ENCODE measurements at places on chromosomes 12 and 14.

DNA sequence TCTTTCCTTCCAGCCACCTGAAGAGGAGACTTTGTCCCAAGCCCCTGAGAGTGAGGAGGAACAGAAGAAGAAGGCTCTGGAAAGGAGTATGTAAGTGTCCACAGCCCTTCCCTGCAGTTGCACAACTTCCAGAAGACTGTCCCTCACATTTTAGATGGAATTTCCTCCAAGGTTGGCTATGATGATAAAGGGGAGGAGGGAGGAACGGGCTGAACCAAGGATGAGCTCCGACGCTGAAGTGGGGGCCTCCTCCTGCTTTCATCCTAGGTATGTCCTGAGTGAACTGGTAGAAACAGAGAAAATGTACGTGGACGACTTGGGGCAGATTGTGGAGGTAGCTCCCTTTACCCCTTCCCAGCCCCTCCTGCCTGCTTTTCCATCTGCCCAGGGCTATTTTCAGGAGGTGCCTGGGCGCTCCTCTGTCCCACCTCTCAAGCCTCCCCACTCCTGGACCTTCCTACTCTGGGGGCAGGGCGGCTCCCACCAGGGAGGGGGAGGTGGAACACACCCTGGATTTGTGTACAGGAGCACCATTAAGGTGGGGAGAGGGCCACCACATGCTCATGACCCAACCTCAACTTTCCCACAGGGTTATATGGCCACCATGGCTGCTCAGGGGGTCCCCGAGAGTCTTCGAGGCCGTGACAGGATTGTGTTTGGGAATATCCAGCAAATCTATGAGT lies 2.3 kb downstream of the ARHGEF25 start:
- no peak for DNase-seq

- no peak for DNase-seq
These were observed 1.1 kb downstream of the GXYLT1 start for GRCh38 chr12:42143452-42144157.

- no peak for DNase-seq
These were observed 40.7 kb downstream of the TPCN1 start for GRCh38 chr12:113261847-113262470.

- DNase-seq = no peak
These were observed 34.6 kb downstream of the PTPRO start for GRCh38 chr12:15356951-15357364.

- DNase-seq = no peak
These were observed 8.5 kb upstream of the LTBP2 start for GRCh38 chr14:74620497-74620921.

DNA sequence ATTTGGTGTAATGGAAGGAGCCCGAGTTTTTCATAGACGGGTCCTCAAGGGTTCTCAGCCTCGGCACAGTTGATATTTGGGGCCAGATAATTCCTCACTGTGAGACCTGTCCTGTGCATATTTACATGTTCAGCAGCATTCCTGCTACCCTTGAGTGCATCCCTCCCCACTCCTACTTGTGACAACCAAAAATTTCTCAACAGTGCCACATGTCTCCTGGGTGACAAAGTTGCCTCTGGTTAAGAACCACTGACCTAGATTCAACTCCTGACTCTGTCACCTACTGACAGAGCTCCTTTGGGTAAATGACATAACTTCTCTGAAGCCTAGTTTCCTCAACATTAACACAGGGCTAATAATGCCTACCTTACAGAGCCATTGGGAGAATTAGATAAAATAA lies 60.4 kb downstream of the TTC9 start:
- DNase-seq = no peak

DNA sequence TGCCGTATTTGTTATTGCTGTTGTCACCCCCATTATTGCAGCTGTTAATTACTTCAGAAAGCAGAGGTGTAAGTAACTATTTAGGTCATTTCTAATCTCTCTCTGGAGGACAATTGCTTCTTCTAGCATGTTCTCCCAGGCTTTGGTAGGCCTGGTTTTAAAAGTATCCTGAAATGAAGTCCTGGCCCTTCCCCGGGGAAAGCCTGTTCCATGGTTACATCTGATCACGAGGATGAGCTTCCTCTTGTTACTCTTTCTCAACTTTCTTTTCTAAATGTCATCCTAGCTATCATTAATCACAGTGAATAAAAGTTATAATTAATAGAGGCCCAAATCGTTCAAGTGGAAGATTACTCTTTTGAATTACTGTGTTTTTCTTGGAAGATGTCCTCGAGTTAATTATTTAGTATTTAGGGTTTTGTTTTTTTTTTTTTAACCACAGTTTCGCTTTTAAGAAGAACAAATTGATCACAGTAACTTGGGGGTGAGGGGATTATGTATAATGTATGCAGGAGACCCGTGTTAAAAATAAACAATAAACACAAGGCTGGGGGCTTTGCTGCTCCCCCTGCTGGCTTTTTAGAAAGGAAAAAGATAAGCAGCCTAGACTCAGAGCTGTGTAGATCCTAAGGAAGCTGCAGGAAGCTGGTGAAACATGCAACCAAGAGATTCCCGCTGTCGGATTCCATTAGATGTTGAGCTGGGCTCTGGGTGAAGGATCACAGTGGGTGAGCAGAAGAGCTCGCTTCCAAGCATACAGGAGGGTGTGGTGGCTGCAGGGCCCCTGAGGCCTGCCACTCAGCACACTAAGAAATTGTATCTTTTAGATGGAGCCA lies 420.1 kb downstream of the FUT8 start:
- DNase-seq = no peak

DNA sequence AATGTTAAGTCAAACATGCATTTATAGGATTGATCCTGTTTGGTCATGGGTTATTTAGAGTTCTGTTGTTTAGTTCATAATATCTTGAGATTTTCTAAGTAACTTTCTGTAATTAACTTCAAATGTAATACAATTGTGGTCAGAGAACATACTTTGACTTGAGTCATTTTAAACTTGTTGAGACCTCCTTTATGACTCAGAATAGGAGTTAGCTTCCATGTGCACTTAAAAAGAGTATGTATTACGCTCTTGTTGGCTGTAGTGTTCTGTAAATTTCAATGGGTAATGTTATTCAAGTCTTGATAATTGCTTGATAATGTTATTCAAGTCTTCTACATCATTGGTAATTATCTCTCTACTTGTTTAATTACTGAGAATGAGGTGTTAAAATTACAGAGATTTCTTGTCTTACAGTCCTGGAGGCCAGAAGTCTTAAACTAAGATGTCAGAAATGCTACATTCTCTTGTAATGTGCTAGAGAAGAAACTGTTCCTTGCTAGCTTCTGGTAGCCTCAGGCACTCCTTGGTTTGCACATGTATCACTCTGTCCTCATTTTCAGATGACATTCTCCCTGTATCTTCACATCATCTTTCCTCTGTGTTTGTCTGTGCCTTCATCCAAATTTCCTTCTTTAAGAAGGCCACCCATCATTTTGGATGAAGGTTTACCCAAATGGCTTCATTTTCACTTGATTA lies 197.3 kb downstream of the TMTC3 start:
- no peak for DNase-seq

DNA sequence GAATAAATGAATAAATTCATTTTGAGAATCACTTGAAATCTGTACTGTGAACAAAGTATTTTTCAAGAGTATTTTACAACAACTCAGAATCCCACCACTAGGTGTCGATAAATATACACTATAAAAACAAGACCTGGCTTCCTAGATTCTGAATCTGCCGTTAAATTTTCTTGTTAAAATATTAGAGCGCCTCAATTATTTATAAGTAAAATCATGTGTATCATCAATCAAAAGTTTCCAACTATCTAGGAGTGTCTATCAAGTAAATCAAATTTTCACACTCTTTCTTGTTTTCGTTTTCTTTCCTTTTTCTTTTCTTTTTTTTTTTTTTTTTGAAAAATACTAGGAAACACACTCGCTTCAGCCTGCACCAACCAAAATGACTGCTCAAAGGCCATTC lies 179.2 kb upstream of the DCN start:
- no peak for DNase-seq

DNA sequence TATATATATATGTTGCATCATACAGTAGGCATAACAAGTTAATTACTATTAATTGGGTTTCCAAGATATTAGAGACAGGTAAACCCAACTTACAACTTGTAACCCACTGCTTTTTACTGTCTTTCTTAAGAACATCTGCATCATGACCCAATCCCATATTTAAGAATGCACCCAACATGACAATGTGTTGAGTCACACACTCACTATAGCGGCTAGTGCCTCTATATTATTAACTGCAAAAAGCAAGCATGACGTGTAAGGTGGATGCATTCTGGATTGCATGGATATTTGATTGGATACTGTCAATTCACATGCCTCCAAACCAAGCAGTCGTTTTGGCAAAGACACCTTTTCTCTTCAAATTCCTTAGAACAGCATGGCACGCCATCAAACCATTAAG lies 68.2 kb downstream of the KSR2 start:
- no peak for DNase-seq

- DNase-seq = no peak
These were observed 6.1 kb upstream of the CDCA4 start for GRCh38 chr14:105026802-105027563.

- DNase-seq = no peak
These were observed 599.7 kb downstream of the SLC16A7 start for GRCh38 chr12:60195483-60195882.

GRCh38 chr14:79293482-79294177 lies 917.7 kb downstream of the DIO2 start:
- DNase-seq = no peak

DNA sequence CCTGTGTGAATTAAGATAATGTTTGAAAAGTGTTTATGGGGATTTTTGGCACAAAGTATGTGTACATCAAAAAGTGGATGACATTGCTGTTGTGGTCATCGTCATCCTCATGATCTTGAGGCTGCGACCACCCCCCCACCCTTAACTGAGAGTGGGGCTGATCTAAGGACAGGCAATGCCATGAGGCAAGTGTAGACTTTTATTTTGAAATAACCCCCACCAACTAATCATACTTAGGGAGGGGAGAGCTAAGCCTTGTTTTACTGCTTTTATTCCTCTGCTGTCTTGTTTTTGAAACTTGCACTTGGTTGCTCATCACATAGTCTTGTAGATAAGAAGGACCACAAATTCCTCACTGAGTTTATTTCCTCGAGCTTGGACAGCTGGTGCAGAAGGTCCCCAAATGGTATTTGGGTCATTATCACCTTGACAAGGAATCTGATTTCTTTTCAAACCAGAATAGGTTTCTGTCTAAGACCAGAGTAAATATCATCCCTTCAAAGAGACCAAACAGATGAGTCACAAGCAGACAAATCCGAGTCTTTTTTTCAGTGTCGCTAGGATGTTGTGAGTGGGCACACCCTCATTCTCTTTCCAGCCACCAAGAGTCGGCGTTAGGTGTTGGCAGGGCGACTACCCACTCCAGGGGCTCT lies 23.9 kb upstream of the SMOC1 start:
- no peak for DNase-seq

DNA sequence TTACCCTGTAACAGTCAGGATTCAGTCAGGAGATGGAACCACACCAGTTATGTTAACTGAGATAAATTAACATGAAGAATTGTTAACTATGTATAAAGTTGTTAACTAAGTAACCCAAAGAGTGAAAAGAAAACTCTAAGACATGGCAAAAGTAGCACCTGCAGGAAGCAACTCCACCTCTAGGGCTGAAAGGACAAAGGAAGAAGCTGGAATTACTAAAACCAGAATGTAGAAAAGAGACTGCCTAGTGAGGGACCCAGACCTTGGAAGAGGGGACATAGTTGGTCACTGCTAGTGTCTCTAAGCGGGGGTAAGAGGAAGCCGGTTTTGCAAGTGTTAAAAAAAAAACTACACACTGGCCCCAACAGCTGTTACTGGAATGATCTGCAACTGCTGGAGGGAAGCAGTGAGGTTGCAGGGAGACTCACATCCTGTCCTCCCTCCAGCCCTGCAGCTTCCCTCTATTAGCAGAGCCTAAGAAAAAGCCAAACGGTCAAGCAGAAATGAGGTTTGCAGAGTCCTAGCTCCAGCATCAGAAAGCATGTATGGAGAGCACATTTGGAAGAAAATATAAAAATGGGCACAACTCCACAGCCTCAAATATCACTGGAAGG lies 39.8 kb downstream of the GPR135 start:
- no peak for DNase-seq

GRCh38 chr12:75378354-75378753 lies 12.5 kb upstream of the GLIPR1L2 start:
- DNase-seq = no peak

DNA sequence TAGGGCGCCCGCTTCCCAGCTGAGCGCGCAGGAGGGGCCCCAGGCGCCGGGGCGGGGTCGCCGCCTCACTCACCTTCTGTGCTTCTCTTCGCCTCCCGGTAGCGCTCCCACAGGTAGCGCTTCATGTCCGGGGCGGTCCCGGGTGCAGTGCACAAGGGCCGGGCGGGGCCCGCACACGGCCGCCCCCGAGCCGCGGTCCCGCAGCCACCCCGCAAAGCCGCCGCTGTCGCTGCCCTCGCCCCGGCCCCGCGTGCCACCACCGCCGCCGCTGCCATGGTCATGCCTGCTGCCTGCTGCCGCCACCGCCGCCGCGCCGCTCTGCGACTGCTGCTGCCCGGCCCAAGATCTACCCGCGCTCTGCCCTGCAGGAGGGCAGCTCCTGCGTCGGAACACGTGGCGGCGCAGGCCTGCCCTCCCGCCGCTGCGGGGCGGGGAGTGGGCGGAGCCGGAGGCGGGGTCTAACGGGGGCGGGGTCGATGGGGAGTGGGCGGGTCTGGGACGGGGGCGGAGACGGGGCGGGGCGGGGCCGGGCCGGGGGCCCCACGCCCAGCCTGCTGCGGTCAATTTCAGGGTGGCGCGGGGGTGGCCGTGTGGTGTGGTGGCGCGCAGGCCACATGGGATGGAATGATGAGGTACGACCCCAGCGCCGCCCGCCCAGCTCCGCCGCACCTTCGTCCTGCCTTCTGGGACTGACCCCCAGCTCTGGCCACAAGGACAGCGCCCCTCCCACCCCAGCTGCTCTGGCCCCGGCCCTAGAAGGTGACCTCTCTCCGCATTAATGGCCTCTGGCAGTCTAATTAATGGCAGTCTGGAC lies at the start of gene NT5DC3:
Gene NT5DC3 (minus strand): TSS at position 359 of the 814 bp plus-strand sequence. CDS start 78 bp downstream, at position 281.
- DNase-seq = peak; percentile 71

DNA sequence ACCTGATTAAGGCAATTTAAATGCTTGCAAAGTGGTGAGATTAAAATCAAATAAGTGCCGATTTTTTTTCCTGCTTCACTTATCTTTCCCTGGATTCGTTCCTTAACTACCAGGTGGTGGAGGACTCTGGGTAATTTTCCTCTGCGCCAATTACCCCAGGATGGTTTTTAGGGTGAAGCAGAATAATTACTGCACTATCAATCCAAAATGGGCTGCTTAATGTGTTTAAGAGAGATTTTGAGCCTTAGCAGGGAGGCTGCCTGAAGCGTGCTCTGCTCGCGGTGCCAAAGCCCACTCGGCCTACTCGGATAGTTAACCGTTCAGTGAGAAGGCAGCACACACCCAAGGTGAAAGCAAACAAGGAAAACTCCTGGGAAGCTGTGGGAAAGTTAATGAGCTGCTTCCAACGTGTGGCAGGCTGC lies 274.9 kb upstream of the LMO3 start:
- no peak for DNase-seq

DNA sequence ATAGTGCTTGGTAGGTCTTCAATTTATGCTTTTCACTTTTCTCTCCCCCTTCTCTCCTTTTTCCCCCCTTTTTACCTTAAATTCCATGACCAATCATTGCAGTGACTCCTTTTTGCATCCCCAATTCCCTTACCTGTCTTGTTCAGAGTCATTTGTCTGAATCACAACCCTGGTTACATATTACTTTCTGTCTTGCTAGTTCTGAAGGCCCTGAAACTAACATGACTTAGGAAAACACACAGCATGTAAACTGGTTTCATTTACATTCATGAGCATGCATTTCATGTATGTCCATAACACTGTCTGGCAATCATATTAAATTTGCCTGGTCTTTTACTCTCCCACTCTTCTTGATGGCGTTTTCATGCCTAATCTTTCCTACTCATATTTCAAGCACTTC lies 20.3 kb upstream of the FOXG1 start:
- DNase-seq = no peak
